ENCODE measurements at places on chromosomes 16 and 17. TPM values are rescaled to one million over a fixed set of nuclear protein-coding genes. Genes with fewer than 3 reads are reported as not detected.

DNA sequence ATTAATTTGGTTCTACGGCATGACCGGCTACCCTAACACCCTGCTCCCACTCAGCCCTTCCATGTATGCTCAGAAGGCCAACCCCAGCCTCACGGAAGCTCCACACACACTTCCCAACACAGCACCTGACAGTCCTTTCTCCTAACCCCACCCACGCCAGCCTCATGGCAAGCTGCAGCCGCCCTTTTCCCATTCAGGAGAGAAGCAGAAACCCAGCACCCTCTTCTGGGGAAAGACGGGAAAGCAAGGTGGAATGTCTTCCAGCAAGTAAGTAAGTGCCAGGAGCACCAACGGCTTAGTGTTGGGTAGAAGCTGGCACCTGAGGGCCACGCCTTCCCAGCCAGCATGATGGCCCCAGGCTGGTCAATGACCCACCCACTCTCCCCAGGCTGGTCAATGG is 32.1 kb downstream of the ABR start:
- no peak overlapping the region for H3K27ac ChIP-seq
- no peaks in the 10 kb centered on the region for H3K4me1 ChIP-seq
- no peak overlapping the region for H3K4me3 ChIP-seq
- H3K36me3 ChIP-seq, result no peaks in the 10 kb centered on the region
- peak; percentile 54 for DNase-seq

- no peaks in the 10 kb centered on the region for H3K27me3 ChIP-seq
- H3K4me3 ChIP-seq, result no peak overlapping the region
- DNase-seq, result no peak
- no peak overlapping the region for H3K27ac ChIP-seq
Measured at GRCh38 chr16:4159726-4160125, 43.5 kb upstream of the ADCY9 start.

DNA sequence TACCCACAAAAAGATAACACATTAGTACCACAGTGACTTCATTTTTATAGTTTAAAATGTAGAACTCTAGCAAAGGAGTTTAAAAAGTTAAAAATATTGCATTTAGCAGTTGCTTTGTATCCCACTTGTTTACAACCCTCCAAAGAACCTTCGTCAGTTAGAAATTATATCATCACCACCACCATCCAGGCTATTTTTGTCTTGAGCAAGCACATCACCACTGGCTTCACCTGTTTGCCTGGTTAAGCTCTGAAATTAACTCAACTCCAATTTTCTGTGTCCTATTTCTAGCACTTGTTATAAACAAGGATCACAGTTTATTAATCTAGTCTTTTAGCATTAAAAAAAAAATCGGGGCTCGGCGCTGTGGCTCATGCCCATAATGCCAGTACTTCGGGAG is 6.1 kb downstream of the GLYR1 start:
- DNase-seq, result no peak
- H3K27me3 ChIP-seq, result no peaks in the 10 kb centered on the region
- no peak overlapping the region for H3K27ac ChIP-seq
- peaks cover 4% of the 10 kb centered on the region for H3K36me3 ChIP-seq

- H3K4me3 ChIP-seq, result no peak overlapping the region
- H3K4me1 ChIP-seq, result no peaks in the 10 kb centered on the region
- H3K27me3 ChIP-seq, result no peaks in the 10 kb centered on the region
- no peak overlapping the region for H3K27ac ChIP-seq
- no peak for DNase-seq
Measured at GRCh38 chr17:74601944-74602572, 10.0 kb upstream of the CD300LD start.

DNA sequence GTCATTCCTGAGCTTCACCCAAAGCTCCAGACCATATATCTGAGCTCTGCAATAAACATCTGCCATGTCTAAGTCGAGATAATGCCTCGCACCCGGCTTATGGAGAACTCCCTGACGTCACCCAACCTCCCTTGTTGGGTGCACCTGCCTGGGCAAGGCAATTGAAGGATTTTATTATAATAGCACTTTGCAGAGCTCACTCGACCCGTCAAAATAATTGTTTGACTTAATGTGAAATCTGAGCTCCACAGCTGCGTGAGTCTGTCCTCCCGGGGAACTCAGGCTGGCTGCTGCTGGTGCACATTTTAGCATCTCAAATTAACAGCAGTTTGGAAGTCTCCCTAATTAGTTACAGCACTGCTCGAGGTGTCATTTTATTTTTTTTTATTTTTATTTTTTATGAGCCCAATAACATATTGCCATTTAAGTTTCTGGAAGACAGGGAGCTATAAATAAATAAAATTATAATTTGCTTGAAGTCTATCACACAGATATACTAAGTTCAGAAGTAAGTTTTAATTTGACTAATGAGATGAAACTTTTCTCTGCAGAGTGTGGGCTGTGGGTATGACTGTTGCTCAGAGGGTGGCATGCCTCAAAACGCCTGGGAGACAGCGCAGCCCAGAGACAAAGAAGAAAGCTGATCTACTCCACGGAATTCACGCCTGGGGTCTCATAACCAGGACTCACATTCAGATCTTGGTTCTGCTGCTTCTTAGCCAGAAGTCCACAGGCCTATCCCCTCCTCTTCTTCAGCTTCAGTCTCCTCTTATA is 401.4 kb upstream of the C16orf82 start:
- no peak overlapping the region for H3K4me3 ChIP-seq
- no peak for DNase-seq
- H3K27ac ChIP-seq, result no peak overlapping the region
- no peaks in the 10 kb centered on the region for H3K4me1 ChIP-seq
- no peaks in the 10 kb centered on the region for H3K36me3 ChIP-seq
- no peaks in the 10 kb centered on the region for H3K27me3 ChIP-seq

DNA sequence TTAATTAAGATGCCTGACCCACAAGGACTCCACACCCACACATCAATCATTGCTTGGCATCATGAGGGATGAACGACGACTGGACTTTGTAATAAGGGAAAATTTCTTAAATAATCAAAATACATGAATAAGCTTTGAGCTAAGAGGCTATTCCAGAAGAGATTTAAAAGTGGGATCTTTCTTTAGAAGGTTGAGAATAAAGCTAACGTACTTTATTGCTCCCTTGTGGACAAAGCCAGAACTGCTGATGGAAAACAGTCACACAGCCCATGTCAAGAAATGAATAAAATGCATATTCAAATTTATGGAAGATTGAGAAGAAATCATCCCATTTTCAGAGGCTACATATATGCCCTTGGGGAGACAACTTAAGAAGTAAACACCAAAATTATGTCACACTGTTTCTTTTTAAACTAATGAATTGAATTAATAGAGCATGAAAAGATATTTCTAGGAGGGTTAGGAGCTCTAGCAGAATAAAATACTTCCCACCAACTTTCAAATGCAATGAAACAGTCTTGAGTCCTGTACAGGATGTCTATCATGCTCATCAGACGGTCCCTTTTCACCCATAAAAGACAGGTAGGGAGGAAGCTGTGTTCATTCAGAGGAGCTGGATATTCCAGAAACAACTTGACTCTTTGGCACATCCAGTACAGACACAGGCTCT is 60.2 kb upstream of the PHOSPHO1 start:
- no peaks in the 10 kb centered on the region for H3K36me3 ChIP-seq
- DNase-seq, result no peak
- H3K4me1 ChIP-seq, result no peaks in the 10 kb centered on the region
- H3K27me3 ChIP-seq, result no peaks in the 10 kb centered on the region

DNA sequence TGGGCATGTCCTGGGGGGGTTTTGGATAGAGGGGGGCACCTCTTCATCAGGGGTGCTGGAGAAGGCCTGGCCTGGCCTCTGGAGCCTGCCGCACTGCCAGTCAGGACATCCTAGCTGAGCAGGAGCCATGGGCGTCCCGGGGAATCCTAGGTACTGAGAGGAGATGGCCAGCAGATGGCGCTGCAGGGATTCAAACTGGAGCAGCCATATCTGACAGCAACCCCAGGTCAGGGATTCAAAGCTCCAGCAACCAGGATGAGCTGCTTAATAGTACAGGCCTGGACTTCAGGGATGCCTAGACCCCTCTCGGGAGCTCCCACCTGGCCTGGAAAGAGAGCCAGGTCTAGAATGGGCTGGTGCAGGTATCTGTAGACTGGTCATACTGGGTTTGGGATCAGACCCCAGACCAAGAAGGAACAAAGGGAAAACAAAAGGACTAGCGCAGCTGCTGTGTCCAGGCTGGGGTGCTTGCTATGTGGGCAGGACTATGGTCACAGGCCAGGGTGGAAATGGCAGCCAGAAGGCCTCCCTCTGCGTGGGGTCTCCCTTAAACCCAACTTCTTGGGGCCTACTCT is 306.9 kb upstream of the RBFOX1 start:
- H3K27me3 ChIP-seq, result no peaks in the 10 kb centered on the region
- peak; percentile 85 for DNase-seq
- H3K4me1 ChIP-seq, result no peaks in the 10 kb centered on the region

SOCS1 gene
- total RNA-seq, result 1.8 TPM

FBXO47 gene
- not detected for total RNA-seq

GPRC5C gene
- 38.2 TPM for total RNA-seq

LITAFD gene
- total RNA-seq, result not detected

KCNH6 gene
- total RNA-seq, result 0.39 TPM

Data from pancreas (tissue), 10 donors.